ENCODE measurements at places on chromosomes 5 and 9.

GRCh38 chr5:151141535-151141934, 16.0 kb downstream of the ANXA6 start:
- no peak for DNase-seq

DNA sequence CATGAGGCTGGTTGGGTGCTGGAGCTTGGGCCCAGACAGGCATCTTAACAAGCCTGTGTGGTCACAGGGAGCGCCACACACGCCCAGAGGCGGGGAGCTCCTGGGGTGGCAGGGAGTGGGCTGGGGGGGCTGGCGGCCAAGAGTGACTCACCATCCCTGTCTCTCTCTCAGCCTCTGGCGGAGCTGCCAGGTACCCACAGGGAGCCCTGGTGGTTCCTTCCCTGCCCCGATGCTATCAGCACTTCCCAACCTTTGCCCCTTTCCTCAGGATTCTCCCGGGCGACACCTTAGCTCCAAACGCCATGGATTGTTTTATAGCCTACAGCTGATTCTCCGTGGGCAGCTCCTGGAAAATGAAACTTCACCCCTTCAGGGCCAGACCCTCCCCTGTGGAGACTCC, 5.5 kb downstream of the SLC9A3 start:
- no peak for DNase-seq

DNA sequence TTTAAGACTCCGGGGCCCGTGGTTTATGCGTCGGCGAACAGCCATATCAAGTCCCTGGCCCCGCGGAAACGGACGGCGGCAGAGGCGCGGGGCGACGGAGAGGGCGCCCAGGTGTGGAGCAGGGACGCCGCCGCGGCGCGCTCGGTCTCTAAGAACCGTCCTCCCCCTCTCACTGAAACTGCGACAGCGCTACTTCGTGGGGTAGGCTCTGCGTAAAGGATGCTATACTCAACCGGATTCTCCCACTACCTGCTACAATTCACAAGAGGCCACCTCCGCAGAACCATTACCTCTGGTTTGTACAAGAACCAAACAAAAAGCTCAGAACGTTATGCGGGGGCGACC, 404 bp downstream of the MRNIP start:
- DNase-seq: no peak

DNA sequence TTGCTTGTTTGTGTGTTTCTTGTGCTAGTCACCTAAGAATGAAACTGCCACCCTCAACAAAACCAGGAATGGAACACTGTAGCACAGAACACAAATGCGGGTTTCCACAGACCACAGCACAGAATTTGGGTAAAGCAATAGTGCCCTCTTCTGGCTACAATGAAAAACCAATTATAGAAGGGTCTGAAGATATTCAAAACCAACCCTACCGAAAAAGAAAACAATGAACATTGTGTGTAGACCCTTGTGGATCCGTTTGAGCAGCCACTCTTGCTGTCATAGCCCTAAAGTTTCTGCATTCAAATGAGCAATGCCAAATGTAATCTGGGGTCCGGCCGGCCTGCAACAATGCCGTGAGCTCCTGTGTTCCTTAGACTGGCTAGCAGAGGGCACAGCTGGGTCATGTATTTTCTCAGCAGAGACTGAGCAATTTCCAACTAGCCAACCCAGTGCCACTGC, 8.3 kb upstream of the ENC1 start:
- no peak for DNase-seq

DNA sequence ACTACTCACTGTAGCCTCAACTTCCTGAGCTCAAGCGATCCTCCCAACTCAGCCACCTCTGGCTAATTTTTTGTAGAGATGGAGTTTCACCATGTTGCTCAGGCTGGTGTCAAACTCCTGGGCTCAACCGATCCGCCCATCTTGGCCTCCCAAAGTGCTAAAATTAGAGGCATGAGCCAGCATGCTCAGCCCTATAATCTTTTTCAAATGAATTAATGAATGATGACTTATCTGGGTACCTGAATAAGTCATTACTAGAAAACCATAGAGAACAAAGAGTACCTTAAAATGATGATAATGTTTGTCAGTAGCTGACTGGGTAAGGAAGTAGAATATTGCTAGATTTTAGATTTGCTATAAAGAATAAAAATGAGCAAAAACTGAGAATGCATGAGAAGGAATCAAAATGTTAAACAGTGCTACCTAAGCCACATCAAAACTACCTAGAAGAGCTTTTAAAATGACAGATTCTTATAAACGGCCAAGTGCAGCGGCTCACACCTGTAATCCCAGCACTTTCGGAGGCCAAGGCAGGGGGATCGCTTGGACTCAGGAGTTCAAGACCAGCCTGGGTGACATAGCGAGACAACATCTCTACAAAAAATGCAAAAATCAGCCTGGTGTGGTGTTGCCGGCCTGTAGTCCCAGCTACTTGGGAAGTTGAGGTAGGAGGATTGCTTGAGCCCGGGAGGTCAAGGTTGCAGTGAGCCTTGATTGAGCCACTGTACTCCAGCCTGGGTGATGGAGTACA, 13.6 kb downstream of the FNBP1 start:
- DNase-seq: no peak
